Activated T-helper 9 cell treated with anti-CD3 and anti-CD28 coated beads, Interleukin-2, amount 50 U/mL, for 16 hours (primary cell): ENCODE measurements at places on chromosomes 2 and 18.

GRCh38 chr2:19543663-19544383 lies 185.4 kb upstream of the OSR1 start:
- no peak for DNase-seq

GRCh38 chr18:8989855-8990254 lies 112.6 kb upstream of the NDUFV2 start:
- DNase-seq: no peak

DNA sequence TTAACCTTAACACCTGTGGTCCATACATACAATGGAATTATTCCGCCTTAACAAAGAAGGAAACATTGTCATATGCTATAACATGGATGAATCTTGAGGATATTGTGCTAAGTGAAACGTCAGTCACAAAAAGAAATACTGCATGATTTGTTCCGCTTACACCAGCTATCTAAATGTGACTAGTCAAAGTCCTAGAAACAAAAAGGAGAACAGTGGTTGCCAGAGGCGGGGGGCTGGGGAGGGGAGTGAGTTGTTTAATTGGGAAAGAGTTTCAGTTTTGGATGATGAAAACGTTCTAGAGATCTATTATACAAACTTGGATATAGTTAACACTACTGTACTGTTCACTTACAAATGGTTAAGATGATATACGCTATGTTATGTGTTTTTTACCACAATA lies 72.0 kb downstream of the SPRED2 start:
- no peak for DNase-seq

GRCh38 chr2:164841719-164842623 lies at the start of gene COBLL1:
Gene COBLL1, minus strand, starts transcription at chr2:164841823. Its CDS starts 627 bp downstream, at chr2:164841196.
- DNase-seq: no peak

DNA sequence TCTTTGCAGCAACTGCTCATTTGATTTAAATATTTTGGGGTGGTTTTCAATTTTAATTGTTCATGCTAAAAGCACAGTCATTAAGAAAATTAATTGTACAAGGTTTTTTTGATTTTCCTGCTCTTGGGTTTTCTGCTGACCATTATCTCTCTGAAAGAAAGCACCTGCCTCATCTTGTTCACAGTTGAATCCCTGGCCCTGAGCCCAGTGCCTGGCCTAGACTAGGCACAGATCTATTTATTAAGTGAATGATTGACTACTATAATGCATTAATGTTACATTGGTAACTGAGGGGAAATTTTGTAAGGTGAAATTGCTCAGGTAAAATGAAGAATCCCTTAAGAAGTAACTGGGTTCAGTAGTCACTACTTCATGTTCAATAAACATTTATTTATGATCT lies 22.0 kb downstream of the IL1RL2 start:
- DNase-seq: no peak

GRCh38 chr18:59123588-59124369 lies 15.9 kb upstream of the SEC11C start:
- DNase-seq: no peak

- no peak for DNase-seq
Measured at GRCh38 chr2:39099870-39100728, 20.8 kb downstream of the SOS1 start.

DNA sequence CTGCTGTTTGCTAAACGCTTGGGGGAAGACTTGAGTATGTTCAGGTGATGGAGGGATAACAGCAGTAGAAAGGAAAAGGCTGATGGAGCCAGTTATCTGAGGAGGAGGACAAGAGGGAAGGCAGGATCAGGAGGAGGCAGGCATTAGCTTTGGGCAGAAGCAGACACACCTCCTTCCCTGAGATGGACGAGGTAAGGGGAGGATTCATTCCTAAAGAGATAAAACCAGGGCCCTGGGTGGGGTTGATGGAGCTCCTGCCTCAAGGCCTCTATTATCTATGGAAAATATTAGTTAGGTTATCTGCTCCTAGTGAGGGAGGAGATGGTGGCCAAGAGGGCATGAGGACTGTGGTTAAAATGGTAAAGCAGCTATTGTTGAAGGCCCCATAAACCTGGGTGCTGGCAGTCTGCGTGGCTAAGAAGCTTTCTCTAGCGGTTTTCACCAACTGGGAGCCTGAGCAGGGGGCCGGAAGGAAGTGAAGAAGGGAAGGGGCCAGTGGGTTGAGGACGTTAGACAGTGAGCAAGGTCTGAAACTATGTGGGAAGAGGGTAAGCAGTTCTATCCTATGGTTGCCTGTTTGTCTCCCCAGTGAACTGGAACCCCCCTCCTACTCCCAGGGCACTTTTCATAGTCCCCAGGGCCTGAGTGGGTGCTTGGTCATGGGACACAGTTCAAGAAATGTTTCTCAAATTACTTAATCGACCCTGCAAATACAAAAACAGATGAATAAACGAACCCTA lies 56.6 kb upstream of the HK2 start:
- DNase-seq: no peak

- no peak for DNase-seq
Measured at GRCh38 chr2:240399419-240400324, 35.8 kb upstream of the GPC1 start.

DNA sequence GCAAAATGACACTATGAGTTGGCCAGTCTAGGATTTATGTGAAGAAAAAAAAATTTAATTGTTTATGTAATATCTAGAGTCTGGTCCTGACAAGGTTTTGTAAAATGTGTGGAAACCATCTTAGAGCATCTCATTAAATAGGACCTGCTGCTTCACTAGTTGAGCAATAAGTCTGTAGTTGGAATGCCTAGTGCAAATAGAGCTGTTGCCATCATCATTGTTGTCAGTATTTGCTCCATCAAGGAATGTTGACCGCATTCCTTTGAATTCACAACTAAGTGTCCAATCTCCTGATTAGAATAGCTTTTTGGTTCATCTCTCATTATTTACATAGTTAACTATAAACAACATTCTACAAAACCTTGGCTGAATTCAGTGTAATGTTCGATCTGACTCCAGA lies 32.2 kb upstream of the RPE start:
- no peak for DNase-seq

- no peak for DNase-seq
Measured at GRCh38 chr2:61465045-61465444, 5.8 kb downstream of the USP34 start.

- DNase-seq: no peak
Measured at GRCh38 chr2:206800506-206801417, 35.4 kb downstream of the FASTKD2 start.

DNA sequence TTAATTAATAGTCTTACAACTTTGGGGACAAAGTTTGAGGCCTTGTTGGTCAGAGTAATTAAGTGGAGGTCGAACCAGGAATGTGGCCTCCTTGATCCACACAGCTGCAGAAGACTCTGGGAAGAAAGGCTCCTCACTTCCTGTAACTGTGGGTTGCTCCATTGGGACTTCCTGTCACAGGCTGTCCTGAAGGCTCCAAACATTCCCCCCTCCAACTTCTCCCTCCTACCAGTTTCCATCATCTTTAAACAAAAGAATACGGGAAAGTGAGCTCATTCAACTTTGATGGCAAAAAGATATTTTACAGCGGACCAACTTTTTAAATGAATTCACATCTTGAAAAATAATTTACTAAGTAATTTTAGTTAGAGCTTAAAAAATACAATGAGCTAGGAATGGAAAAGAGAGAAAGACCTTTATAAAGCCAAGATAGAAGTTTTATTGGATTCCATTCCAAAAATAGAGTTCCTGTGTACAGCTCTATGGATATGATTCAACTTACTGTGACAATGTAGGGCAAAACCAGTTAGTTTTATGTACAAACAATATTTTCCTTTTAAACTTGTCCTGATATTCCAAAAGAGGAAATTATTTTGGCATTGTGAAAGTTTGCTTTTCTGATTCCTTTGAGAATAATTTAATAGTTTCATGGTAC lies 212.0 kb upstream of the NABP1 start:
- DNase-seq: no peak

DNA sequence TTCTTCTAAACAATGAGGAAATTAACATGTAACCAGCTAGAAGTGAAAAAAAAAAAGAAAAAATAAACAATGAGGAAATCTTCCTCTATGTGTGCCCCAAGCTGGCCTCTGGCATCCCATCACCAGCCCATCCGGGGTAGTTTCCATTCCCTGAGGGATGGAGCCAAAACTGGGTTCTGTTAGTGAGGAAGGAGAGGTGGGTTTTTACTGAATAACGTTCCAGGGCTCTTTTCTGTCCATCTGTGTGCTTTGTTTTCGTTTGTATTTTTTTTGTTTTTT lies 9.7 kb downstream of the EFHD1 start:
- no peak for DNase-seq

DNA sequence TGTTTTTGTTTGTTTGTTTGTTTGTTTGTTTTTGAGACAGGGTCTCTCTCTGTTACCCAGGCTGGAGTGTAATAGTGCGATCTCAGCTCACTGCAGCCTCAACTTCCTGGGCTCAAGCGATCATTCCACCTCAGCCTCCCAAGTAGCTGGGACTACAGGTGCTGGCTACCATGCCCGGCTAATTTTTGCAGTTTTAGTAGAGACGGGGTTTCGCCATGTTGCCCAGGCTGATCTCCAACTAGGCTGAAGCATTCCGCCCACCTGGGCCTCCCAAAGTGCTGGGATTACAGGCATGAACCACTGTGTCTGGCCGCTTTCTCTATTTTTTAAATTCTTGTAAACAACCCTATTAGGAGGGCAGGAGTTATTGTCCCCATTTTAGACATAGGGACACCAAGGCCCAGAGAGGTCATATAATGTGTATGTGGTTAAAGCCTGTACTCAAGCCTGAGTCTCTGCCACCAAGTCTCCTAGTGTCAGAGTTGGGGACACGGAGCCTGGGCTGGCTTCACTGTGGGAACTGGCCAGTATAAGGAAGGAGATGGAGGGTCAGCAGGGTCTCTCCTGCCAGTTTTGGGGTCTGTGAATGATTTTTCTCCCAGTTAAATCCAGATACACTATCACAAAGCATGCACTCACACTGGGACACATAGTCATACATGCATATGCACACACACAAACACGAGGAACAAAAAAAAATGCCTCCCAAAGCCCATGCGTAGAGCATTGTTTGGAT lies 27.5 kb upstream of the MCFD2 start:
- DNase-seq: no peak

DNA sequence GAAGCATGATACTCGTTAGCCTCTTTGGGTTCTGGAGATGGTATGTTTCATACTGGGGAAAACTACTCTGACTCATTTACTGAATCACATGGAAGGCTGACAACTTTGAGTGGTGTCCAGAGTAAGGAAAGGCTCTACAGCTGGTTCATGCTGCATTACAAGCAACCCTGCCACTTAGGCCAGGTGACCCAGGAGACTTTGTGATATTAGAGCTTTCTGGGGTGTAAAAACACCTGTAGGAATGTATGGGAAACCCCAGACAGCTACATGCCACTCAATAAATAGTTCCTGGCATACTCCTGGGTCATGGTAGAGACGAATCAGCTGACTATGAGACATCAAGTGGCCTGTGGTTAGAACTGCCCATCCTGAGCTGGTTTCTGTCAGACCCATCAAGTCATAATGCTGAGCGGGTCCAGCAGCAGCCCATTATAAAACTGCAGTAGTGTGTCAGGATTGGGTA lies 21.3 kb upstream of the TCF7L1 start:
- DNase-seq: no peak

GRCh38 chr18:61470031-61470674 lies 136.9 kb downstream of the CDH20 start:
- no peak for DNase-seq

DNA sequence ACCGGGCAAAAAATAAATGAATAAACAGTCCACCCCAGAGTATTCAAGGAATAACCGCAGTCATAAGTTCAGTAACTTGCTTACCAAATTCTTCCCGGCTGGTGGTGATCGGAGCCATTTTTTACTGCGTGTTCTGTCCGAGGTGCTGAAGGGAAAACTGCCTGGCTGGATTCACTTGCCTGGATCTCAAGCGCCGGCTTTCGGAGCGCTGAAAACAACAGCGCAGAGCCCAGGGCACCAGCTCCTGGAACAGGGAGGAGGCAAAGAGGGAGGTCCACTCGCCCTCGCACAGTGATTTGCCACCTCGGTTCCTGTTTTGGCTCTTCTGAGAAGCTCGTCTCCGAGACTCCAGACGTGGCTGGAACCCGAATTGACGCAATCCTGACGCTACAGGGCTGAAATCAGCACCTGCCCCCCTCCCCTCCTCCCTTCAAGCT lies at the start of gene SYT4:
Gene SYT4, minus strand, starts transcription at position 327 of the 437 bp plus-strand sequence. Its CDS starts 209 bp downstream, at position 118.
- DNase-seq: no peak

GRCh38 chr18:24629921-24630320 lies 169.5 kb downstream of the HRH4 start:
- DNase-seq: no peak

- no peak for DNase-seq
Measured at GRCh38 chr18:79512461-79513380, 117.0 kb downstream of the NFATC1 start.

DNA sequence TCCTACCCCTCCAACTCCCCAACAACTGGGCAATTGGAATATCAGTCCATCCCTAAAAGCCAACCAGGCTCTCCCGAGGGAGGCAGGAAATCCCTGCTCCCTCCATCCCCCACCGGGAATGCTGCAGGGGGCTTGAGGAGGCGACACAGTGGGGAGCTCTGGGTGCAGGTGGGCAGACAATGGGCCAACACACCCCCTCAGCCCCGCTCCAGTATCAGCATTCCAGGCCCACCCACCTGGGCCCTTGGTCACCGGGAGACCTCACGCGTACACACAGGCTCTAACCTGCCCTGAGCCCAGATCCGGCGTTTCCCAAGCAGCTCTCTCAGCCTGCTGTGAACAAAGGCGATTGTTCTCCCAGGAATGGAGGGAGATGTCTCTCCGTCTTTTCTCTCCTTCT lies 37.6 kb upstream of the FZD7 start:
- DNase-seq: no peak

DNA sequence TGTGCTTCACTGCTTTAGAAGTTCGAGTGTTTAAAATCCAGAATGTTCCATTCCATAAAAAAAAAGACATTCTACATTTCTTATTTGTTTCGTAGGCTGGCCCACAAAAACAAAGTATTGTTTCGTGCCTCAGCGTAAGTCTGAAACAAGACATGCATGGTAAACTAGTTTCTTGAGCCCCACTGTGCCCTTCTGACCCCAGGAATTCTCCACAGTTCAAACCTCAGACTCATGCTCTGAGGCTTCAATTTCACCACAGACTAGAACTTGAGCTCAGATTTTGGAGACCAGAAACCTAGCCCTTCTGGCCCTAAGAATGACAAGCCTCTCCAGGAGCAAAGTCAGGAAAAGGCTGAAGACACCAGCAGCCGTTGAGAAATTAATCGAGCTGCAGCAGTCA lies 151.5 kb downstream of the SLC8A1 start:
- no peak for DNase-seq

- no peak for DNase-seq
Measured at GRCh38 chr18:37412829-37413228, 152.8 kb downstream of the CELF4 start.
